NCI-H460 (cell line): ENCODE measurements at places on chromosomes 5 and 9. TPM values are rescaled to one million over a fixed set of nuclear protein-coding genes. Genes with fewer than 3 reads are reported as not detected.

DNA sequence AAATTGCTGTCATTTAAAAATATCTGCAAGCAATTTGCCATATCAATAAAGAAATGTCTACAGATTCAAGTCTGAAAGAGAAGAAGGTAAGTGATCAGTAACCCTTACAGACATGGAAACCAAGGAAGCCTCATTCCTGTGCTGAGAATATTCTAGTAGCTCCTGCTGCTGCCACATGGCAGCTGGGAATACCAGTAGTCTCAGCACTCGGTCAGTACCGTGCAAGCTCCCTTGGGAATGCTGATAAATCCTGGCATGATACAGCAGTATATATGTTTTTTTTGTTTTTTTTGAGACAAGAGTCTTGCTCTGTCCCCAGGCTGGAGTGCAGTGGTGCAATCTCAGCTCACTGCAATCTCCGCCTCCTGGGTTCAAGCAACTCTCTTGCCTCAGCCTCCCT, 27.9 kb downstream of the NANS start:
- DNase-seq = no peak

DNA sequence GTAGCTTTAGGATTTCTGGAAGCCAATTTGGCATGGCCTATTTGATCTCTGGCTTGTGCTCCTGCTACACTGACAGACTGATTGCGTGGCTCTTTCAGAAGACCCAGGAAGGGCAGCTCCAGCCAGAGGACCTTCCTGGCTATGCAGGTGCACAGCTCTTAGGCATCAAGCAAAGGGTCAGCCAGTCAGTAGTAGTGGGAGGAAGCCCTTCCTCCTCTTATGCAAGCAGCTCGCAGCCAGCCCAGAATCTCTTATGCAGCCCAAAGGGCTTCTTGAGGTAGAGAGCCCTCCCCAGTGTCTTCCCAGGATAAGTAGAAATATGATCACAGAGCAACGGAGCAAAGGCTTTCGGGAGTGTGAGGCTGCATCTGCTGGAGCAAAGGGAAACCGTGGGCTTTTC, 43.2 kb downstream of the SLC36A1 start:
- no peak for DNase-seq

- no peak for DNase-seq
Observed at GRCh38 chr9:82722561-82722960, 340.4 kb downstream of the RASEF start.

DNA sequence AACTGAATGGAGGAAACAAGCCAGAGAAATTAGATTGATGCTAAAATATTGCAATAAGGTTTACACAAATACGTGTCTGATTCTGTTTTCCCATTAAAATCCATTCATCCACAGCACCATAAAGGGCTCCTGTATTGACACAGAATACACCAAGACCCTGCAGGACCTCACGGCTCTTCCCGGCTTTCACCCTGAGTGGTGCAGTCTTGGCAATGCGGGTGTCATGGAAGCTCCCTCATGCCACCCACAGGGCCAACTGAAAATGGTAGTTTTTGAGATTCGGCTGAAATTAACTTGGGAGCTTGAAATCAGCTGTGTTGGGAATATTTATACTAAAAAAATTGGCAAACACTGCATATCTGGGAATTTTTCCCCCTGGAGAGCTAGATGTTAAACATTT, 17.3 kb upstream of the EXOC3 start:
- peak; percentile 40 for DNase-seq

DNA sequence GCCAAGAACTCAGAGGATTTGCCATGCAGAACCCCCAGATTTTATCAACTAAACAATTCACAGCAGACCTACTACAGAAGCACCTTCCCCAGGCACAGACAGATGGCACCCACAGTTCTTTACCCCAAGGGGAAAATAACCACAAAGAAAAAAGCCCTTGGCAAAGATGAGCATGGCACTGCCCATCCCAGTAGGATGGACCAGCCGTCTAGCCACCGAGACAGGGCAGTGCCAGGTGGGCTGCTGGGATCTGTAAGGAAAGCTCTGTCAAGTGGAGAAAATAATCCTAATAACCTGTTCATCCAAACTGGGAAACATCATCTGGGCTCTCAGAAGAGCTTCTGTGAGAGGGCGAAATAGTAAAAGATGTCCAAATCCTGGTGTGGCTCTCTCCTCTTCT, 130.0 kb downstream of the COL23A1 start:
- DNase-seq = no peak

- DNase-seq = no peak
Observed at GRCh38 chr9:85603936-85604335, 137.8 kb downstream of the AGTPBP1 start.

GRCh38 chr9:6965566-6965965, 207.8 kb downstream of the KDM4C start:
- no peak for DNase-seq

DNA sequence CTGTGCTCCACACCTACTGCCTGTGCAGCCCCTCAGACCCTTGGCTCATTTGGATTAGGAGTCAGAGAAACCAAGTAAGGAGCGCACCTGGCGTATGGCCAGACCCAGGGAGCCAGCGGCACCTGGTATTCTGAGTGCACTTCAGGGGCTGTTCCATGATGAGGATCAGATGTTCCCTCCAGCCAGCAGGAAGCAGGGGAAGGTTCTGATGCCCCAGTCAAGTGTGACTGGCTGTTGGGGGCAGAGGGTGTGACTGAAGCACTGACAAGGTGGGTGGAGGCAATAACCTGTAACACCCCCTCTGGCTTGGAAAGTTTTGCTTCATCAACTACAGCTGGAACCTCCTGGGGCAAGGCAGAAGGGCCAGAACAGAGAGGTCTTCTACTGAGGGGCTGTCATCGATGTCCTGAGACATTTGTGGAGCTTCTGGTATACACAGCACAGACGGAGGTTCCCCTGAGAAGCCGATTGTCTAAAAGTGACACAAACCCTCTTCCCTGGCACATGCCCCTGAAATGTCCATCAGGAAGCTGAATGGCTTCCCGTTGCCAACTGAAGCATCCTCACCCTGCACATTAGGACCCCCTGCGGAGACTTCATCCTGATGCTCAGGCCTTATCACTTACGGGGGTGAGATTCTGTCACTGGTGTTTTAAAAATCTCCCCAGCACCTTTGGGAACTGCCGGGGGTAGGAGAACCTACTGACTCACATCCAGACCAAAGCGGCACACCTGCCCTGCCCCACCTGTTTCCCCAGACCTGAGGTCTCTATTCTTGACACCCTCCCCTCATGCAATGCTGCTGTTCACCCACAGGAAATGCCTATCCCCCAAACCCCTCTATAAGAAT, 21.1 kb downstream of the TRAF1 start:
- DNase-seq = no peak

DNA sequence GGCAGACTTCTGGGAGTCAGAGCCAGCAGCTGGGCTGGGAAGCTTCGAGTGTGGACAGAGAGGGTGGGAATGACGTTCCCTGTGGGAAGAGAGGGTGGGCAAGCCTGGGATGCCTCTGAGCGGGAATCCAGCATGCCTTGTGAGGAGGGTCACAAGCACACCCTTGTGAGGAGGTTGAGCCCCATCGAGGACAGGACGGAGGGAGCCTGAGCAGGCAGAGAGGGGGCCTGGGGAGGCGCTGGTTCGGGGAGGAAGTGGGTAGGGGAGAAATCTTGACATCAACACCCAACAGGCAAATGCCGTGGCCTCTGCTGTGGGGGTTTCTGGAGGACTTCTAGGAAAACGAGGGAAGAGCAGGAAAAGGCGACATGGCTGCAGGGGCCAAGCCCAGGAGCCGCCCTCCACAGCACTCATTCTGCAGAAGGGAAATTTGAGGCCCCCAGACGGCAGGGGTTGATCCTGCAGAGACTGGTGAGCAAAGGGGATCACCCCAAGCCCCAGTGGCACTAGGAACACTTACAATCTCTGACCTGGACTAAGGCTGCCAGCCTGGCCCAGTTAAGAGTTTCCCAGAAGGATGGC, 1.1 kb upstream of the IL13 start:
- no peak for DNase-seq

- DNase-seq = no peak
Observed at GRCh38 chr9:98993570-98993945, 49.9 kb downstream of the COL15A1 start.

DNA sequence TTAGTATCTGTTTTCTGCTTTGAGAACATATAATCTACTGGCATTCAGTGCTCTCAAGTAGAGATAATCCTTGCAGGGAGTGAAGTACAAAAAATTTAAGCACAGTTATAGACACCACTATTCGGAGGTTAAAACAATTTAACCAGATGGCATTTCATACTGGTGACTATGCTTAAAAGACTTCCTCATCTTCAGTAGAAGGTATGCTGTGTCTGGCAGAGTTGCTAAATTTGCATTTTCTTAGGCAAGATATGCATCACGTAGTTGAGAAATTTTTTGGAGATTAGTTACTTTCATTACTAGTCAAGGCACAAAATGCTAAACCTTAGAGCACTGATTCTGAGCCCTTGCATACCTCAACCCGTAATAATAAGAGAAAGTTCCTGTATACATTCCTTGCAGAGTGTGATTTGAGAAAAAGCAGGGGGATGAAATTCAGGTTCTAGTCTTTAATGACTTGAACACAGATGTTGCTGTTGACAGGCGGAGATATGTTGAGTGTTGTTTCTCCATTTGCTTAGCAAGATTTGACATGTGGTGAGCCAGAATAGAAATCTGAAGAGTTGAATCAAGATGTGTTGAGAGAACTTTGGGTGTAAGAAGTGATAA, 70.8 kb upstream of the STARD4 start:
- peak; percentile 20 for DNase-seq

GRCh38 chr5:44801992-44802391, 6.8 kb upstream of the MRPS30 start:
- DNase-seq = no peak

- no peak for DNase-seq
Observed at GRCh38 chr9:22240619-22241018, 206.0 kb upstream of the DMRTA1 start.

GRCh38 chr5:168174376-168174775, 117.1 kb upstream of the WWC1 start:
- DNase-seq = no peak

DNA sequence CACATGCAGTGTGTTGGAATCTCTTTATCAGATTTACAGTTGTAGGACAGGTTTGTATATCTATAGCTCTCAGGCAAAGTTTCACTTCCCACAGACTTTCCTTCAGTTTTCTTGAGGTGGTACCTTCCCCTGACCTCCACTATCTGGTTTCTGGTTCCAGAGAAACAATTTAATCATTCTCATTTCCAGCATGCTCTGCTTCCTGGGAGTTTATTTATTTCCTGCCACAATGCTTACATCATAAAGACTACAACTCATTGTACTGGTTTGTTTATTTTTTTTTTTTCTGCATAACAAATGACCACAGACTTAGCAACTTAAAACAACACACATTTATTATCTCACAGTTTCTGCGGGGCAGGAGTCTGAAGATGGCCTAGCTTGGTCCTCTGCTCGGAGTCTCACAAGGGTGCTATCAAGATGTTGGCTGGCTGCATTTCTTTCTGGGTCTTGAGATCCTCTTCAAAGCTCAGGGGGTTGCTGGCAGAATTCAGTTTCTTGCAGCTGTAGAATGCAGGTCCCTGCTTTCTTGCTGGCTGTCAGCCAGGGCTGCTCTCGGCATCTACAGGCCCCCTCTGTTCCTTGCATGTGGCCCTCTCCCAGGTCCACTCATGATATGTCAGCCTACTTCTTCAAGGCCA, 247.7 kb downstream of the ENC1 start:
- DNase-seq = no peak

GRCh38 chr5:130316971-130317680, 412.9 kb downstream of the CHSY3 start:
- DNase-seq = no peak

GRCh38 chr9:13047827-13048587, 231.5 kb downstream of the MPDZ start:
- no peak for DNase-seq

DNA sequence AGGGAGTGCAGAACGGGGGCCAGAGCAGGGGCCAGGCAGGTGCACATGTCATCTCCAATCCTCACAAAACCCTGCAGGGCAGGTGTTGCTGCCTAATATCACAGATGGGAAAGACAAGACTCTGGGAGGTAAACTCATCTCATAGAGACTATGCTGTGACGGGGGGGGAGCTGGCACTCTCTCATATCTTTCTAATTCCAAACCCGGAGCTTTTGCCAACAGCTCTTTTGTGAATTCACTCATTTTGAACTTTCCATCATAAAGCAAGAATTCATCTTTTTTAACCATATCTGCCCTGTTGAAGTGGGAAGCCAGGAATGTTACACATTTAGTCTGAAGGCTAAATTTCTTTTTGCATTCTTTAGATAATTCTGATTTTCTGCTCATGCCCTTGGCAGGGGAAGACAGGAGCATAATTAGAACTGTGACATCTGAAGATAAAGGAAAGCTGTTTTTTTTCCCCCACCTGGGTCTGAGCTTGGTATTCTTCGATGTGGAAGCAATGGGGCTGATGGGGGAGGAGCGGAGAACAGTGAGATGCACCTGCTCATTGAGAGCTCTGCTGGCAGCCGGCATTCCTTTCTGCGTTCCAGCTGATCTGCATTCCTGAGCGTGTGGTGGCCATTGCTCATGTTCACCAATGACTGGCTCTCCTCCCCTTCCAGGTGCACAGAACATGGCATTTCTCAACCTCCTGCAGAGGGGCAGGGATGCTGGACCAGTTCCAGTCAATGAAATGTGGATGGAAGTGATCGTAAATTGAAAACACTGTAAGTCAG, 159.2 kb downstream of the NSG2 start:
- DNase-seq = no peak

- DNase-seq = no peak
Observed at GRCh38 chr5:16559702-16560101, 57.1 kb downstream of the RETREG1 start.

DNA sequence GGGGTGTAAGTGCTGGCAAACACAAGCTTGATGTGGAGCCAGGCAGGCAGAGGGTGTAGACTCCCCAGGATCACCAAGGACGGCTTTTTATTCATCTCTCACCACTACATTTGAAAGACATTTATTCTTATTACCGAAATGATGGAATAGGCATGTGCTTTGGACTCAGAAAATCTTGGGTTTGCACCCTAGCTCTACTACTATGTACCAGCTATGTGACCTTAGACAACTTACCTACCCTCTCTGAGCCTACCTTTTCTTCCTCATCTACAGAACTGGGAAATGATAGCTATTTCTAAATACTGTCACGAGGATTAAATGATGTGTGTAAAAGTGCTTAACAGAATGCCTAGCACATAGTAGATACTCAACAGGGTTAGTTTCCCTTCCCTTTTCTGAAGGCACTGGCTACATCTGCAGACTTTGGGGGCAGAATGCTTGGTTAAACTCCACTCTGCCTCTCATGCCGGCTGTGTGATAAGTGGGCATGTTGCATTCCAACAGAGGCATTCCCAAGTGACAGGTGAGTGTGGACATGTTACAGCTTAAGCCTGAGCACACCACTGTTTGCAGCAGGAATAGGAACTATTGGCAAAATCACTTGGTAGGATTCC, 94.8 kb downstream of the SLC1A3 start:
- no peak for DNase-seq

Gene MSANTD3
- total RNA-seq = 78.2 and 82.0 TPM in 2 replicates

Gene CER1
- not detected in 2 replicates for total RNA-seq

Gene ARSI
- 0.06 and 0.22 TPM in 2 replicates for total RNA-seq

Gene AQP7
- not detected in 2 replicates for total RNA-seq

Gene SPOCK1
- 214 and 222 TPM in 2 replicates for total RNA-seq

Gene N4BP3
- total RNA-seq = 0.27 and 0.38 TPM in 2 replicates

Gene IL9
- not detected in 2 replicates for total RNA-seq

Gene PRDM9
- not detected in 2 replicates for total RNA-seq

Gene WNK2
- total RNA-seq = 4.5 and 4.8 TPM in 2 replicates

Gene DIPK1B
- 14.1 and 14.4 TPM in 2 replicates for total RNA-seq

Gene MLLT3
- total RNA-seq = 15.4 and 19.2 TPM in 2 replicates

Gene SAXO1
- total RNA-seq = not detected in 2 replicates

Gene SIT1
- not detected in 2 replicates for total RNA-seq
